ENCODE measurements at places on chromosomes 1 and 21.

DNA sequence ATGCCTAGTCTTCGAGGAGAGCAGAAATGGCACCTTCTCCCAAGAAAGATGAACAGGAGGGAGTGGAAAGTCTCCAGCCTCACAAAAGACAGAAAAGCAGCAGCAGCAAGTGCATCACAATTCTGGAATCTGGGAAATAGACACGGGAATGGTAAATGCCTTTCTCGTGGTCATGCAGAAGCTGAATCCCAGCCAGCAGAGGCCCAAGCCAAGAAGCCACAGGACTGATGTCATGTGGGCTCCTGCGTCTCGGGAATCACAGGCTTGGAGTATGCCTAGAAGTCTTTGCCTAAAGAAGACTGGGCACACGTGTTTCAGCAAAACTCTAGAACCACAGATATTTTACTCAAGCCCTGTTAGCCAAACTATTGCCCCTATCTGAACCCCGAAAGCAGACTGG, 260.3 kb upstream of the PLD5 start:
- no peak for DNase-seq

GRCh38 chr1:200448034-200448762, 38.4 kb upstream of the ZNF281 start:
- DNase-seq = no peak

DNA sequence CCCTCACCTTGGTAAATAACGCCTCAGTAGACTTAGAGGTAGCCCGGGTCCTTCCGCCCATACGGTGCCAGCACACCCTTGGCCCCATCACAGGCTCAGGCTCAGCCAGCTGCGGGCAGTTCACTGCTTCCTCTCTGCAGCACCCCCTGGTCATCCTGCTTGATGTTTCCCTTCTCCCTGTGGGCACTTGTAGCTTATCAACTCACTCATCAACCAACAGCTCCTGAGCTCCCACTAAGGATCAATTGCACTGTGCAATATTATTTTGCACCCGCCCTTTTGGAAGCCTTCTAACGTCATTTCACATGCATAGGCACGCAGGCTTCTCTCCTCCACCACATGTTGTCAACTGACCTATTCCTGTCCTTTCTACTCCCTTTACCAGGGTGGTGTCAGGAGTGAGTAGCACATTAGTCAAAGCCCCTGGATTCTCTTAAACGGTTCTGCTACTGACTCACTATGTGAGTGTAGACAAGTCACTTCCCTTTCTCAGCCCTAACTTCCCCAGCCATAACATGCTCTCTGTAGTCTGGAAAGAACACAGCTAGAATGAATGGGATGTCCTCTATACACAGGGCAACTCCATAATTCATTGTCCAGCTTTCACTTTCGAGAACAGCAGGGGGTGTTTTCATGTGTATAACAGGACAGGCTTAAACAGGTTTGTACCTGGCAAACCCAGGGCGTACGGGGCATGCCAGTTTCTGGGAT, 47.1 kb upstream of the IRF2BP2 start:
- peak; percentile 100 for DNase-seq

- DNase-seq = peak; percentile 28
Measured at GRCh38 chr1:64744492-64745180, at the start of gene RAVER2. Gene RAVER2, plus strand, starts transcription at chr1:64745075. Its CDS starts 98 bp downstream, at chr1:64745173.

GRCh38 chr1:7292714-7293419, 478.2 kb upstream of the VAMP3 start:
- DNase-seq = no peak

- DNase-seq = peak; percentile 6
Measured at GRCh38 chr1:55334160-55334559, 119.0 kb upstream of the USP24 start.

- no peak for DNase-seq
Measured at GRCh38 chr1:54290506-54291184, 90.7 kb downstream of the MRPL37 start.

DNA sequence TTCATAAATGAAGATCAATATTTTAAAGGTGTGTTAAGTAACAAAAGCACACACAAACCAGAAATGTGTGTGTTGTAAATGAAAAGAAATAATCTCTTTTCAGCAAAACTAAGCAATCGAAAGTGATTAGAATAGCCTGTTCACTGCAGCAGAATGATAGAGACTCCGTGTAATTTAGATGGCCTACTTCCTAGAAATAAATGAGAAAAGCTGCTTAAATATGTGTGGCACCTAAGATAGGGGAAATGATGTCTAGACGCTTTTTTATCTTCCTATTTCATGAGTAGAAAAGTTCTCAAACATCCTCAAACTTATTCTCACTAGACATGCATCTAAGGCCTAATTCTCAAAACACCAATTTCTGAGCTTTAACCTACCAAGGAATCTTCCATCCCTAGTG, 124.7 kb upstream of the BRINP3 start:
- DNase-seq = no peak

DNA sequence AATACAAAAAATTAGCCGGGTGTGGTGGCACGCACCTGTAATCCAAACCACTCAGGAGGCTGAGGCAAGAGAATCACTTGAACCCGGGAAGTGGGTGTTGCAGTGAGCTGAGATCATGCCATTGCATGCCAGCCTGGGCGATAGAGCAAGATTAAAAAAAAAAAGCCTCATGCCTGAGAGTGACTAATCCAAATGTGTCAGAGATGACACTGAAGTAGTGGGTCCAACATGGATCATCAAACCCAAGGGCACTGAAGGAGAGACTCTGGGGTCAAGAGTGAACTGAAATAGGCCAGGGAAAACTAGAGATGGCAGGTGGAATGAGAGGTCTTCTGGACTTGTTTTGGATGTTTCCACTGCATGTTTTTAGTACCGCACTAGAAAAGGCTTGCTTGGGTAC, 10.2 kb upstream of the CACHD1 start:
- peak; percentile 56 for DNase-seq

- no peak for DNase-seq
Measured at GRCh38 chr21:32459972-32460371, 47.5 kb downstream of the EVA1C start.

GRCh38 chr1:116854716-116855115, 55.0 kb upstream of the PTGFRN start:
- DNase-seq = no peak

DNA sequence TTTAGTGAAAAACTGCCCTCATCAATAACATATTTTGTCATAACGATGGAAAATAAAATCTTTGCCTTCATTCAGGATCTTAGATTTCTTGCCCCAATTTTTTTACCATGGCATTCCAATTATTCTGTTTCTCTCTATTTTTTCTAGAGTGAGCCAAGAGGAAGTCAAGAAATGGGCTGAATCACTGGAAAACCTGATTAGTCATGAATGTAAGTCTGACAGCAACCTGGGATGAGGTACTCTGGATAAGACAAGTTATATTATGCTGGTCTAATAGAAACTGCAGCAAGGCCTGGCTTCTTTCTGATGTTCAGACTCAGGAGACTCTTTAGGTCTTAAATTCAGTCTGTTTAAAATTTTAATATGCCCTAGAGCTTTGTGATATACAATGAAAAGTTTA, 3.5 kb downstream of the RGS4 start:
- DNase-seq = peak; percentile 82

DNA sequence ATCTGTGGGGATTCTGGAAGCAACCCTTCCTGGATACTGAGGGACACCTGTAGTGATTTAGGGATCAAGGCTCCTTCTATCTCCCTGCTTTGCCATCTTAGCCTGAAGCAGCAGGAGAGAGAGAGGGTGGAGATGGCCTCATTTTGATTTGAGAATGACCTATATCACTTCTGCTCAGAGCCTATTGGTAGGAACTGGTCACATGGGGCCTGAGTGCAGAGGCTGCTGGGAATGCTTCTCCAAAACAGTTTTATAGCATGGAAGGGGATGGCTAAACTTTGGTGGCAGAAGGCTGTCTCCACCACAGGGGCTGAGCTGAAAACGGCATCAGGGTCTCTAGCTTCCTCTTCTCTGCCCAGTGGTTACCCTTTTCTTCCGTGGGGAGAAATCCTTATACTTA, 105.8 kb downstream of the TBX19 start:
- no peak for DNase-seq

GRCh38 chr1:175690298-175690697, 53.1 kb downstream of the TNR start:
- no peak for DNase-seq

DNA sequence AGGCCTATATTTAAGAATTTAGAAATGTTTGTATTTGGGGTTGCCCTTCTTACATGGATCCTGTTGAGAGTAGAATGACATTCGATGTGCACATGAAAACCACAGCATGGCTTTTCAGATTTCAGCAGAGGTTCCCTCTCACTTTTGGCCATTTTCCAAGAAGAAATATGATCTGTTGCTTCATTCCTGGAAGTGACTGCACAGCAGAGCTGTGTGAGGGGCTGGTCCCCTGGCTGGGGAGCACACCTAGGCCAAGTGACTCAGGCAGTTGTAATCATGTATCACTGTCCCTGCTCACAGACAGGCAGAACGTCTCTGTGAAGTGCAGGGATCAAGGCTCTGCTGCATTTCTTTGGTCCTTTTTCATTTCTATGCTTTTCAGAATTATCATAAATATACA, 32.3 kb downstream of the AGT start:
- peak; percentile 94 for DNase-seq

- DNase-seq = no peak
Measured at GRCh38 chr1:193068013-193068412, 8.6 kb downstream of the RO60 start.

DNA sequence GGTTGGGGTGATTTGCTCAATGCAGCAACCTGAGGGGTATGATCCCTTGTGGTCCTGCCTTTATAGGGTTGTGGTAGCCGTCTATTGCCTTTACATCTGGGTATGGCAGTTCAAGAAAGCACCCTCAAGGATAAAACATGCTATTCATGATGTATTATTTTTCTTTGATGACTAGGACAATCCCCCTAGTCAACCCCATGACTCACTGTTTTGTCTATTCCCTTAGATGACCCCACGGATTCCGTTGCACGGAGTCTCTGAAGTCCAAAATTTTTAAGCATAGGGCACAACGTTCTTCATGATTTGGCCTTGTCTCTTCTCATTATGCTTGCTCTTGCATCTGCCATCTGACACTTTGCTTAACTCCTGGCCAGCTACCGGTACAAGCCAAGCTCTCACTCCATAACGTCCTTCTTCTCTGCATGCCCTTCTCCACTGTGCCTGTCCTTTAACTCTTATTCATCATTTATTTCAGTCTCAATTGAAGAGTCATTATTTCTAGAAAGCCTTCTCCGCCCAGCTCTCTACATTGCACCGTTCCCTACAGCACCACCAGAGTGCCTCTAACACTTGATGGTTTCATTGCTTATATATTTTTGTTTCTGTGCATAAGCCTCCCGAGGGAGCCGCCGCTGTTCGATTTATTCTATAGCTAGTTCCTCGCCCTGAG, 838 bp upstream of the DISP1 start:
- DNase-seq = no peak

DNA sequence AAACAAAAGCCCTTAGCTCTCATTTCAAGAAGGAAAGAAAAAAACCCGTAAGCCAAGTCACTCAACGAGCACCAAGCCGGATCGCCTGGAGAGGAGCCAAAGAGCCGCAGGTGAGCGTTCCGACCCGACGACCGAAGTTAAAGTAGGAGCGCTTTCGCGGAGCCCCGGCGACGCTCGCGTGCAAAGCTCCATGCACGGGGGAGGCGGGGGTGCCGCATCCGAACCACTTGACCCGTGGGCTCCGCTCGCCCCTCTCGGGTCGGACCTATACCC, 382 bp downstream of the GPBP1L1 start:
- DNase-seq = peak; percentile 45

- peak; percentile 4 for DNase-seq
Measured at GRCh38 chr1:30176477-30176876, 546.9 kb downstream of the MATN1 start.

DNA sequence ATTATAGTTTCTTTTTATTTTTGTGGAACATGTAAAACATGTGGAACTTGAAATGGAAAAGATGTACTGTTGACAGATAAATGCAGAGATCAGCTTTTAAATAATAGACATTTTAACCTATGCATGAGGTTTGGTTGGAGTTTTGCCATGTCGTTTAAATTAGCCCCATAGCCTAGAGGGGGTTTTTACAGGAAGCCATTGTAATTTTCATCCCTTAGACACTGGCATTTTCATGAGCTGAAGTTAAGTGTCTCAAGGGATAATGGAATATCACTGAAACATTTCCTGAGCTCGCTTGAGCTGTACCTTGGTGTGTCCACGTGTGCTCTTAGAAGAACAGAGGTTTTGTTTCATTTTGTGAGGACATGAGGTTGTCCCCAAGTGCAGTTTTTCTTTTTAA, 54.2 kb downstream of the HMCN1 start:
- DNase-seq = no peak

DNA sequence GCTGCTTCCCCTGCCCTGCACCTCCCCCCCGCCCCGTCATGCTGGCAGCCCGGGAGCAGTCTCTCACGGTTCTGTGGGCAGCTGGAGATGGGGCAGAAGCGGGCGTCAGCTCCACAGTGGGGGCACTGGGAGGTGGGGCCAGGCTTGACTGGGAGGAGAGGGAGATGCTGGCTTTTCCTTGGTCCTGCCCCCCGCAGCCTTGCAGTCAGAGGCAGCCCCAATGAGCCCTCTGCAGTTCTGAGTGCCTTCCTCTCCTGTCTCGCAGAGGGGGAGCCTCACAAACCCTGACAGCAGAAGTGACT, 21.7 kb downstream of the ARHGEF10L start:
- no peak for DNase-seq

GRCh38 chr1:91693557-91693956, 192.4 kb downstream of the TGFBR3 start:
- no peak for DNase-seq

GRCh38 chr1:210089855-210090254, 142.7 kb upstream of the SERTAD4 start:
- DNase-seq = no peak

DNA sequence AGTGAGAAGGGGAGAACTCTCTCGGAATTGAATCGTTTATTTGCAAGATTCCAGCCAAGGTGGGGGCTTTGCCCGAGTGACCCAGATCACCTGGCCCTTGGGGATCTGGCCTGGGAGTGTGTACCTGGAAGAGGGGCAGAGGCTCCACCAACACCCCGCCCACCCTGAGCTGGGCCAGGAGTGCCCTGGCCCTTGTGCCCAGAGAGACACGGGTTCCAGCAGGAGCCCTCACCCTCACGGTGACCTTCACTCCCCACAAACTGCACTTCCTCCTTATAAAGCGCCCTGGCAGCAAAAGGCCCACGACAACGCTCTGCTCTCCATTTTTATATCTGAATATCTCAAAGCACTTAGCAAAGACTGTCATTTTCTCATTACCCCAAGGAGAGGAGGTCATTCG, 16.6 kb downstream of the CASZ1 start:
- no peak for DNase-seq

- peak; percentile 99 for DNase-seq
Measured at GRCh38 chr21:33682992-33683627, 40.8 kb downstream of the ITSN1 start.

- DNase-seq = peak; percentile 27
Measured at GRCh38 chr21:42862774-42863503, 16.4 kb downstream of the WDR4 start.
